GM12865 (cell line): ENCODE measurements at places on chromosomes 6 and 20.
A peak's percentile ranks its signal among the peaks of the same experiment; 100 is the strongest.

- no peak for DNase-seq
Observed at GRCh38 chr20:63508072-63508768, 9.3 kb upstream of the EEF1A2 start.

- no peak for DNase-seq
Observed at GRCh38 chr6:68911811-68912210, 276.7 kb downstream of the ADGRB3 start.

DNA sequence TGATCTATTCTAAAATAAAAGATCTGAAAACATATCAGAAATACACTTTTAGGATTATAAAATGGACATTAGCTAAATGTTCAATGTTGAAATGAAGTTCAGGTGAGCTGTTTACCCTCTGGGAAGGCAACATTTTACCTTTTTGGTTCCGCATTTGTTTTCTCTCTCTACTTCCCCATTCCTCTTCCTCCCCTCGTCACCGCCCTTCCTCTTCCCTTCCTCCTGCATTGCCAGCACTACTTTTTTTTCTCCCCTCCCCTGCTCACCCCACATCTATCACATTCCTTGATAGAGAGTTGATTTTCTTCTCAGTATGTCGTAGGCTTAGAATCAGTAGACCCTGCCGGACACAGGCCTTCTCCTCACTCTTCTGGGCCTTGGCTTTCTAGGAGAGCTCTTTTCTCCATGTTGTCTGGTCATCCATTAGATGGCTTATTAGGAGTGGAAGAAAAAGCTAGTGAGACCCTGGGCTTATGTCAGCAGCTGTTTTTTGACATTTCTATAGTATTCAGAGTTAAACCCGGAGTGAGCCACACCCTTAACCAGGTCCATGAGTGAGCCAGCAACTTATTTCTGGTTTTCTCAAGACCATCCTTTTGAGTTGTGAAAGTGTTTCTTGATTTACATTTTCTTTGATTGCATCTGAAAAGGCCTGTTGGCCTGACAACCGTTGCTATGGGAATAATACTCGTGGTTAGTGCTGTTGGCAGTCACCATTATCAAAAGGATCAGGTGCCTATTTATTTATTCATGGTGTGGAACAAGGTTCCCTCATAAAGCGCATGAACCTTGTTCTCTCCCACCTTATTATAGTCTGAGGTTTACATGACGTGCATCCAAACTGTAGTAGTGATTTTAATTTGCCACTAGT lies 90.9 kb downstream of the DTD1 start:
- peak; percentile 56 for DNase-seq

- peak; percentile 26 for DNase-seq
Observed at GRCh38 chr6:34583461-34583860, 27.3 kb upstream of the SPDEF start.

GRCh38 chr6:169366258-169366901 lies 112.7 kb upstream of the THBS2 start:
- DNase-seq, result no peak

GRCh38 chr6:145031001-145031400 lies 704.3 kb downstream of the EPM2A start:
- no peak for DNase-seq

DNA sequence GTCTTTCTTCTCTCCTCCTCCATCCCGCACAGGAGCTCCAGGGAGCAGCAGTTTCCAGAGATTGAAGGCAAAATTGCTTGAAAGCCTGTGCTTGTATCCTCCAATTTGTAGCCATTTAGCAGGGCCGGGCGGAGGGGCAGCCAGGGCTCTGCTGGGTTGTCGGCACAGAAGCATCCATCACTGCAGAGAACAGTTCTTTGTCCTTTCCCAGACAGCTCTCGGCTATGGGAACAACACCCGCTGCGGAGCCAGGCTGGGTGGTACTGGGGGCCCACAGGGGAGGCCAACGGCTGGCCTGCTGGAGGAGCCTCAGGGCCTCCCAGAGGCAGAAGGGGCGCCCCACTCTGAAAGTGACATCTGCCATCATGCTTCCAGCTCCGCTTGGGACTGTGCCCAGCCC lies 7.8 kb downstream of the HRH3 start:
- no peak for DNase-seq

- no peak for DNase-seq
Observed at GRCh38 chr6:20360471-20361119, 41.1 kb upstream of the E2F3 start.

DNA sequence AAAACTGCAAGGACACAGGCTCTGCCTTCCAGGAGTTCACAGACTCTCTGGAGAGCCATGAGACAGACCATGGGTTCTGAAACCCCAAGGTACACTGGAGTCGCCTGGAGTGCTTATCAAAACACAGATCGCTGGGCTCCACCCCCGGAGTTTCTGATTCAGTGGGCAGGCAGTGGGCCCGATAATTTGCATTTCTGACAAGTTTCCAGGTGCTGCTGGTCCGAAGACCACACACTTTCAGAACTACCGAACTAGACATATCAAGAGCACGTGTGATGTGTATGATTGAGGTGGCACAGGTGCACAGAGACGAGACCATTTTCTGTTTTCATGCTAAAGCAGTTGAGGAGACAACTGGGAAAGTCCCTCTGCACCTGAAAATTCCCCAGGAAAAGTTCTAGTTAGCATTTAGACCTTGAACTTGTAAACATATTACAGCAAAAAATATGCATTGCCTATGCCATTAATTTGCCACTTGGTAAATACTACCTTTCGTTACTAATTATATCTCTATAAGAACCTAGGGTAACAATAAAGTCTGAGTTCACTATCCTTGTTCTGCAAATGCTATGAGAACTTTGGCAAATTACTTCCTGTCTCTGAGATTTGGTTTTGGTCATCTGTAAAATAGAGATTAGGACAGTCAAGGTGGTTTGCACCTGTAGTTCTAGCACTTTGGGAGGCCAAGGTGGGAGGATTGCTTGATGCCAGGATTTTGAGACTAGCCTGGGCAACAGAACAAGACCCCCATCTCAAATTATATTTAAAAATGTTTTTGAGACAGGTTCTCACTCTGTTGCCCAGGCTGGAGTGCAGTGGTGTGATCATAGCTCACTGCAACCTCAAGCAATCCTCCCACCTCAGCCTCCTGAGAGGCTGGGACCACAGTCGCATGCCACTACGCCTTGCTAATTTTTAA lies 14.3 kb upstream of the PIM1 start:
- peak; percentile 98 for DNase-seq

- DNase-seq, result no peak
Observed at GRCh38 chr6:30640481-30640880, 6.5 kb upstream of the C6orf136 start.

DNA sequence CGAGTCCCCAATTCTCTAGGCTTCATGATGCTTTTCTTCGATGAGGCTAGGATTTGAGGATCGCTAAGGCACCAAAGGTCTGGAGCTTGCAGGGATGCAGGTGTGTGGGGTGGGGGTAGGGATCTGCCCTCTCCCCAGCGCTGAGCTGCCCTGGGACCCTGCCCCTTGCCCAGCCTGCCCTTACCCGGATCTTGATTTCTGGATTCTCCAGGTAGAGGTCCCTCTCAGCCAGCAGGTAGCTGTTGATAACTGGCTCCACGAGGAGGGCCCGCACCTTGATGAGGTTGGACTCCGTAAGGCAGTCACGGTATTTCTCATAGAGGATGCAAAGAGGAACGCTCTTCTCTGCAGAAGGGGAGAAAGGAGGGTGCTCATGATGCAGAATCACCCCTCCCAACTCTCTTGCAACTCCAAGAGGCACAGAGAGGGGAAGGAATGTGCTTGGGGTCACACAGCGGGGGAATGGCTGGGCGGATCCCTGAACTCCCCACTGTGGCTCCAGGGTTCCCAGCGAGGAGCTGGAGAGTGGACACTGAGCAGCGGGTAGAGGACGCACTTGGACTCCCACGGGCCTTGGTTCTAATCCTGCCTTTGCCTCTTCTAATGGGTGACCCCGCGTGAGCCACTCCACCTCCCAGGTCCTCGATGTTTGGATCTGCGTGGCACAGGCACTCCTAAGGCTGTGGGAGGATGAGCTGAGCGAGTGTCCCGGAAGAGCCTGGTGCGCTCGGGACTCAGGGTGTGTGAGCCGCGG lies 32.7 kb downstream of the TGM2 start:
- no peak for DNase-seq

DNA sequence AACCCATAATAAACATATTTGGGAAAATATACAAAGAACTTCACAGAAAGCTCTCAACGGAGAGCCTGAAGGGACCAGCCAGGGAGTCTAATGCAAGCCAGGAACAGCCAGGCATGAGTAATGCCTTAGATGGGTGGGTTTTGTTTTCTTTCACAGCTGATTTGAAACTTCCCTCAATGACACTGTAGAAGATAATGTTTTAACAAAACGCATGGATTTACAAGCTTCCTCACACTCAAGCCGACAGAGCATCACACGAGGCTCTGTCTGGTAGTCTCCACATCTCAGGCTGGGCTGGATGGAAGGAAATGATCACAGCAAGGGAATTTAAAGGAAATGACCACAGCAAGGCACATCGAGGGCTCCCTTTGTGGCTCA lies 113.9 kb downstream of the GMPR start:
- DNase-seq, result no peak

DNA sequence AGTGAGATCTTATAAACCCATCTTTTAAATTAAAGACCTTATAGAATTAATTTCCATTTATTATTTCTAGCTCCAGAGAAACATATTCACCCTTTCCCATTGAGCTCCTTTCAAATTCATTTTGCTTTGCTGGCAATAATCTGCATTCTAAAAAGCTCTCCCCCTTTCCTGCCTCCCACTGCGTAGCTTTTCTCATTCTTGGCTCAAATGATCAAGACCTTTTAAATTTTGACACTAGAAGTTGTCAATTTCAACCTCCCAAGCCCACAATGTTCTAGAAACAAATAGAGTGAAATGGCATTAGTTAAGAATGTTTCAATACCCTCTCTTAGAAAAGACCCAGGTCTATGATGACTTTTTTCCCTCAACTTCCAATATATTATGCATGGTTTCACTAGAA lies 186.9 kb downstream of the AKAP7 start:
- DNase-seq, result no peak

- DNase-seq, result peak; percentile 58
Observed at GRCh38 chr20:1377341-1377871, 15.4 kb downstream of the FKBP1A start.

- no peak for DNase-seq
Observed at GRCh38 chr6:50961611-50962010, 142.9 kb downstream of the TFAP2B start.

- DNase-seq, result no peak
Observed at GRCh38 chr6:169428532-169428931, 174.9 kb upstream of the THBS2 start.

DNA sequence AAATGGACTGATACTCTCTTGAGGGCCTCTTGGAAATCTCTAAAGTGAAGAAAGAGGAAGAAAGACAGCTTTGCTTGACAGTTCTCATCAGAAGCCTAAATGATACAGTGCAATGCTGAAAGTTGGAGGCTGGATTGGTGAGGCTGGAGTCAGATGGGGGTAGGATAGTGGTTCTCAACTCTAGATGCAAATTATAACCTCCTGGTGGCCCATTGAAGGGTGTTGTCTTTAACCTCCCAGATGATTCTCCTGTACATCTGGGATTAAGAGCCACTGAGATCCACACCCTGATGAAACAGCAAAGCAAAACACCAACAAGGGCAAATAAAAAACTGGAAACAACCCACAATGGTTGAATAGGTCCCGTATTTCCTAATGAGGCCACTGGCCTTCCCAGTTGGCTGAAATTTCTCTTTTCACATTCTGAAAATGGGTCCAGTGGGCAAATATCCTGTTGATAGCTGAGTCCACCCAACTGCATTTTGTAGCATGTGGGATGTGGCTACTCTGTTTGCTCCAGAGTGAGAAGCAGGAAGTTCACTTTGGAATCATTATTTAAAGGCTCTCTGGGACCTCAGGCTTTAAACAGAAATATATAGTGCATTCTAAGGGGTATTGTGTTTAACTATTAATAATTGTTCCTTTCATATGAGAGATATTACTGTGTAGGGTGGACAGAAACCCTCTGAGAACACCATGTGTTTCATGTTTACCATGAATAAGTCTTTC lies 208.1 kb downstream of the SOX4 start:
- DNase-seq, result no peak

DNA sequence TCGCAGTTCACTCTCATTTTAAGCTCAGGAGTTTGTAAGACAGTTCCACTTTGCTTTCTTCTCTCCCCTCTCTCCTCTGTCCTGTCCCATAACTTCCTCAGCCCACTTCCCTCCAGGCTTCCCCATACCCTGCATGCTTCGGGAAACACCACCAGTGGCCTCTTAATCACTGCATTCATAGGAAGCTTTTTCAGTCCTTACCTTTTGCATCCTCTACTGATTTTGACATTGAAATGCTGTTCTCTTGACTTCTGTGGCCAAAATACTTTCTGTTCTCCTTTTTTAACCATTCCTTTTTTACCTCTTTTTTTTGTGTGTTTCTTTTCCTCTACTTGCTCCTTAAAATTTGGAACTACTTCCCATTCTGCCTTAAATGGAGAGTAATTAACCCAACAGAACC lies 69.7 kb downstream of the HIVEP1 start:
- DNase-seq, result peak; percentile 26

DNA sequence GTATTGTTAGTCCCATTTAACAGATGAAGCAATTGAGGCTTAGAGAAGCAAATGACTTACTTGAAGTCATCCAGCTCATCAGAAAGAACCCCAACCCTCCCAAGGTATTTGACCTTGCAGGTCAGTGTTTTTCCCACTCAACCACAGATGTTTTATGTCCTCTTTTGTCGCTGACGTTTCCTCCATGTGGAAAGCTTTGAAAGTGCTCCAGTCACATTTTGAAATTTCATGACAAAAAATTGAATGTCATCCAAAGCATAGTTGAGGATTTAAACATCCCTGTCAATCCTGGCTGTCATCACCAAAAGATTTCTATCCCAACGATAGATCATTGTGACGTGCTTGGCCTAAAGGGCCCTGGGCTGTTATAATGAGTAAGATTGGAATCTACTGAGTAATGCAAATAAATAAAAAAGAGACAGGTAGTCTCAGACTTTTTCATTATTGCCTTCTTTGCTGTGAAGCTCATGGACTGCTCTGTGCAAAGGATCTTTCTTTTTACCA lies 102.7 kb downstream of the TSHZ2 start:
- DNase-seq, result no peak

- peak; percentile 39 for DNase-seq
Observed at GRCh38 chr6:7051780-7052442, 55.9 kb upstream of the RREB1 start.

- DNase-seq, result no peak
Observed at GRCh38 chr6:116034327-116034726, 26.4 kb downstream of the FRK start.

DNA sequence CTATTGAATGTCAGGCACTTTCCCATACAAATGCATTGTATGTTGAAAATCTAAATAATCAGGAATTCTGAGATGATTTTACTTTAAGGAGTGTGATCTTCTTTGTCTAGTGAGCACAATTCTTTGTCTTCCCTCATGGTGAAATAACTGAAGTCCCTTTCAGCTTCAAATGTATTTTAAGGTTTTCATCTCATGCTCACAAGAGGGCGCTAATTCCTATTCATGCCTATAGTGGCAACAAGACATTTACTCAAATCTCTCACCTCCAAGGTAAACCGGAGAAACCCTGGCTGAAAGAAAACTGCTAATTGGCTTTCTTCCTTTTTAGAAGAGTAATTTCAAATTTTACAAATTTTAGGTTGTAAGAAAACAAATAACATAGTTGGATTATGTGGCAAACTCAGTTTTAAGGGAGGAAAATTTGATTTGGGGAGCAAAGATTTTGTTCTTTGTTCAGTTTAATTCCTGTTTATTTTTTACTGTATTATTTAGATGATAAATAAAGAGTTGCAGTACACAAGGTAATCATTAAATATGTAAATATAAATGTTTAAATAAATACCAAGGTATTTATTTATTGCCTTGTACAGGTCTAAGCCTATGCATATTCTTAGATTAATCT lies 69.1 kb downstream of the SLC35F1 start:
- peak; percentile 59 for DNase-seq

- DNase-seq, result no peak
Observed at GRCh38 chr20:49859011-49859410, 46.4 kb downstream of the SLC9A8 start.
